ENCODE measurements at places on chromosomes 1 and 21.
A peak's percentile ranks its signal among the peaks of the same experiment; 100 is the strongest.

DNA sequence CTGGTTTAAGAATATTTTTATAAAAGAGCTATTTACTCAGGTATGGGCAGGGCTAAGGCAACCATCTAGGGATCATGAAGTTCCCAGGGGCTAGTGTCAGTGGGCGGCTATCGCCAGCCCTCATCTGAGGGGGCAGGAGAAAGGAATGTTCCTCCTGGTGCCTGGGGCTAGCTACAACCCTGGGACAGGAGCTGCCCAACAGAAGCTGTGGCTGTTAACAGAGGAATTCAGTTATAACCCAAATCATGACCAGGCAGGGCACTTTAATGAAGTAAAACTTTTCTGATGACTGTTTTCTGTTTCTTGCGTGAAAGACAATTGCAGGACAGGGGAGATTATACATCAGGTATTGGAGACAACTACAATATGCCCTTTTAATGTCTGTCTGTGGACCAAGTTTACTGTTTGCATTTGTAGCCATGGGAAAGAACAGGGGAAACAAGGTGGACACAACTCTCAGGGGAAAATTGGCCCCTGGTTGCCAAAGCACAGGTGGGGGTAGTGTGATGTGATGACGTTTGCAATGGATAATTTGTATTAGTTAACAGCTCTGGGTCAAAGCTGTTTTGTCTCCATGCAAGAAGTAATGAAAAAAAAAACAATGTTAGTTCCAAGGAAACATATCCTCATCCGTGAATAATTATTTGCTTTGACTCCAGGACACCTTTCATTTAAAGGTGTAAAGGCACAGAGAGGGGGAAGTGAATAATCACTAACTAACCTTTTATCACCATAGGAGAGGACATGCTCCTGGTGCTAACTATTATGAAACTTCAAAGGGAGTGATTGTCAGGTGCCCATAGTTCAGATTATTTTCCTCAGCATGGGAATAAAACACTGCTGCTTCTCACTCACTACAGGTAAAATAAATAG lies 105.2 kb downstream of the TSEN15 start:
- DNase-seq: no peak

- no peak for DNase-seq
Observed at GRCh38 chr21:20639026-20639425, 359.2 kb upstream of the NCAM2 start.

DNA sequence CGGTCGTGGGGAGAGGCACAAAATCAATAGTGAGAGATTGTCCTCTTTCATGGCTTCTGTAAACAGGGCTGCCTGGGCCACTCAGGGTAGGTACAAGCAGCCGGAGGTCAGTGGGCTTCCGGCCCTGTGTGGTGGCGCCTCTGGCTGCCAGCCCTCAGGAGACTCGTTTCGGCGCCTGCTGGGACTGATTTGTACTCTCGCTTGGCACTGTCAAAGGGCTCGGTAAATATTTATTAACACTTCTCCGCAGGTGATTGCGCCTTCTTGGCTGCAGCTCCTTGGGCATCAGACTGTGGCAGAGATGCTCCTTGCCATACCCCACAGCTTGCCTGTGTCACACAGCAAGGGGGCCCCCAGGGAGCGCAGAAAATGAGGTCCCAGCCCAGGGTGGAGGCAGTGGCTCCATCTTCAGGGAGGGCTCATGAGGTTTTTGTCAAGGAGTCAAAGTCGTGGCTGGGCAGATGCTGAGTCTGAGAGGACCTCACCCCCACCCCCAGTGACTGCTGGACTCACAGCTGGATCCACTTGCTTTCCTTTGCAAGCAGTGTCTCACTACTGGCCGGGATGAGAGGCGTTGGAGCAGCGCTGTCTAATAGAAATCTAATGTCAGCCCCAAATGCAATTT lies 262.5 kb downstream of the GRIK3 start:
- DNase-seq: no peak

GRCh38 chr1:181818943-181819342 lies 242.6 kb downstream of the ZNF648 start:
- DNase-seq: no peak

DNA sequence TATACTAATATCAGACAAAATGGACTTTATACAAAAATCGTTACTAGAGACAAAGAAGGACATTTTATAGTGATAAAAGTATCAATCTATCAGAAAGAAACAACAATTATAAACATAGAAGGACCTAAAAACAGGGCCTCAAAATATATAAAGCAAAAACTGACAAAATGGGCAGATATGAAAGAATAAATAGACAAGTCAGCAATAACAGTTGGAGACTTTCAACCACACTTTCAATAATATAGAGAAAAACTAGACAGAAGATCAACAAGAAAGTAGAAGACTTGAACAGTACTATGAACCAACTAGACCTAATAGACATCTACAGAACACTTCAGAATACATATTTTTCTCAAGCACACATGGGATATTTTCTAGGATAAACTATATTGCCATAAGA lies 52.4 kb downstream of the MIS18A start:
- no peak for DNase-seq

GRCh38 chr21:27425574-27425973 lies 458.7 kb upstream of the ADAMTS5 start:
- no peak for DNase-seq

- no peak for DNase-seq
Observed at GRCh38 chr1:215166886-215167285, 84.3 kb downstream of the KCNK2 start.

GRCh38 chr21:44286086-44286715 lies 525 bp downstream of the AIRE start:
- no peak for DNase-seq

DNA sequence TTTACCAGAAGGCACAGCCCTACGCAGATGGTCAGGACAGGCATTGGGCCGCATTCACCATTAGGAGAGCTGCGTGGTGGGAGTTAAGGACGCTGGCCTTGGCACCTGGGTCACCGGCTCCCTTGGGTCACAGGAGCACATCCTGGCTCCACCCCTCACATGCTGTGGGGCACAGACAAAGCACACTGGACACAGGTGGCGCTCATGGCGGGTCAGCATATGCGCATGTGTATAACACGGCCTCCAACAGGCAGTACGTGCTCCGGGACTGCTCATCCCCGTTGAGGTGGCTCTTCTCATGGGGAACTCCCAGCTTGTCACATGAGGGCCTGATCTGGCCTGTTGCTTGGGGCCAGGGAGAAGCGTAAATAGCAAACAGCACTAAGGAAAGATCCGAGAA lies 25.0 kb downstream of the PGBD5 start:
- DNase-seq: no peak

GRCh38 chr1:244330318-244330625 lies 121.4 kb downstream of the ADSS2 start:
- DNase-seq: no peak

DNA sequence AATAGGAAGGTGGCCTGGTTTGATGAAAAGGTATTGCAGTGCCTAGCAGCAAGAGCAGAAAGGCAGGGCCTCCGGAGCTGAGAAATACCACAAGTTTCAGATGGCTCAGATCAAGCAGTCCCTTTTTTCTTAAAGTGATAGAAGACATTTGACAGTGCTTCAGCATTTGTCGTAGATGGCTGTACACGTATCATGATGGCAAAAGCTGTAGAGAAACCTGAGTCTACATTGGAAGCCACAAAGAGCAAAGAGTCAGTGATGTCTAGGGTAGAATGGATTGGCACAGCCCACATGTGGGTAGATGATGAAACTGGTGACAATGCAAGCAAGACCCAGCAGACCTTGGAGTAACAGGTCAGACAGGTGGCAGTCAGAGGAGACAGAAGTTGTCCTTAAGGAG lies 101.3 kb upstream of the ARTN start:
- peak; percentile 24 for DNase-seq

DNA sequence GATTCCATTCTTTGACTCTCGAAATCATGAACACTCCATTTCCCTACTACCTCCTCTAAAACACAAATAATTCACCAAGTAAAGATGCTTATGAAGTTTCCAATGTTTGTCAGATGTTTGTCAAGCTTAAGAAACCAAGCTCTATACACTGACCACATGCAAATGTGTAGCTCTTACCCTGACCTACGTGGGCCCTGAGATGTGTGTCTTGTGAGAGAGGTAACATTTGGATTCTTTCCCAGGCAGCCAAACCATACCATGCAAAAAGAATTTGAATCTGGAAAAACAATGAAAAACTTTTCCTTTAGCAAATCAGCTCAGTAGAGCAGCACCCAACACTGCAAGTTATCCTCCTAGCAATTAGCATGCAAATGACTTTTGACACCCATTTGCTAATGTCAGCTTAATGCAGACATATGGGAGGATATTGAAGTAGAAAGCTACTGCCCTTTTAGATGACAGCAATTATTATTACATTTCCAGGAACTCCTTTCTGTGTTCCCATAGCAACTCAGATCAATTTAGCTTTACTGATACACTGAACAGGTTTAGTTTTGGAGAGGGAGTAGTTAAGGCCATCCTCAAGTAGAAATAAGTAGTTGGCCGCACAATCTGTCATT lies 83.2 kb upstream of the RGS4 start:
- no peak for DNase-seq

DNA sequence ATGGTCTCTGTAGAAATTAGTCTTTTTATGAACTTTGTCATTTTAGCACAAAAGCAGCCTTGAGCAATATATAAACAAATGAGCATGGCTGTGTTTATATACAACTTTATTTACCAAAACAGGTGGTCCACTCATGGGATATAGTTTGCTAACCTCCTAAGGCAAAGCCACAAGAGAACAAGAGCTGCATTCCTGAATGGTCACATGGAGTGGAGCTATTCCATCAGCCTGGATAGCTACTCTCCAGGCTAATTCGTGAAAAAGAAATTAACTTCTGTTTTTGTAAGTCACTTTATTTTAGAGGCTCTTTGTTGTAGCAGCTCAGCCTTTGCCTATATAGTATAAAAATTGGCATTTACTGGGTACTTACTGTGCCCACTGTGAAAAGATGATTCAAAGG lies 163.3 kb upstream of the FAM78B start:
- DNase-seq: no peak

DNA sequence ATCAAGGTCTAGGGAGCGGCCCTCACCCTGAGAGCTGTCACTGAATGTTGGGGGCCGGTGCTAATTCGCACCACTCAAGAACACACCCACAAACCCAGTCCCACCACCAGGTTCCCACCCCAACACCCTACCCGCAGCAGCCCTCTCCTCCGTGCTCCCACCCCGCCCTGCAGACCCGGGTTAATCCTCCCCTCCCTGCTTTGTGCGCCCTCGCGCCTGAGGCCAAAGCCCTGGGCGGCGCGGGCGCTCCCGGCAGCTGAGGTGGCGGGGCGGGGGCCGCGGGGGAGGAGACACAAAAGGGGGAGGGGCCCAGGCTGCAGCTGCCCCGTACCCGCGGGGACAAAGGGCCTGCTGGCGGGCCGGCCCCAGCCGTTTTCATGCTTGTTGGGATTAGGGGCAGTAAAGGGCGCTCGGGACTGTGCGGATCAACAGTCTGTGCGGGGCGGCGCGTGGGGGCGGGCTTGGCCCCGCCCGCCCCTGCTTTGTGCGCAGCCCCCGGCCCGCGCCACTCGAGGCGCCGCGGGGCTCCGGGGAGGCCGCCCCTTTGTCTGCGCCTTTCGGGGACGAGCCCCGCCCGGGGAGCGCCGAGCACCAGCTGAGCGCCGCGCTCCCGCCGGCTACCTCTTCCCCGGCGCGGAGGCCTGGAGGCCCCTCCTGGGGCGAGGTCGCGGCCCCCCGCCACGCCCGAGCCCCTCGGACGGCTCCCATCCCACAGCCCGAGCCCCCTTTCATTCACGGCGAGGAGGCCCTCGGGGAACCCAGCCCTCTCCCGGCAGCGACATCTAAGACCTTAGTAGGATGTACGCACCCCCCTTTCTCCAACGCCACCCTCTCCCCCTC lies 10.9 kb downstream of the C1orf216 start:
- DNase-seq: no peak

DNA sequence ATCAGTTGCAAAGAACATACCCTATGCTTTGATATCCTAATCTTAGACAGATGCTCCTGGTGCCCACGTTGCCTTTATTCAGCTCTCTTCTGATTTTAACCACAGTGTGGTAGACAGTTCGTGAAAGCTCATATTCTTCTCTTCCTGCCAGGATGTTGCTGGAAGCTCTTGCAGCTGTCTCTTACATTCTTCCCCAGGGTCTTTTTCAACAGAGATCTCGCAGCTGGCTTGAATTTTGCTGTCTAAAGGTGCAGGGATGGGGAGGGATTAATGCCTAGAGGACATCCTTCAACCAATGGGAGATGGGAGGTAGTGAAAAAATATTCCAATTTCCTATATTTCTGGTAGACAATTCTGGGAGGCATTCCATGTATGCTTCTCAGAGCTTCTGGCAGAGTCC lies 150.0 kb upstream of the APP start:
- no peak for DNase-seq

- DNase-seq: no peak
Observed at GRCh38 chr1:40092706-40093639, 4.1 kb downstream of the PPT1 start.

DNA sequence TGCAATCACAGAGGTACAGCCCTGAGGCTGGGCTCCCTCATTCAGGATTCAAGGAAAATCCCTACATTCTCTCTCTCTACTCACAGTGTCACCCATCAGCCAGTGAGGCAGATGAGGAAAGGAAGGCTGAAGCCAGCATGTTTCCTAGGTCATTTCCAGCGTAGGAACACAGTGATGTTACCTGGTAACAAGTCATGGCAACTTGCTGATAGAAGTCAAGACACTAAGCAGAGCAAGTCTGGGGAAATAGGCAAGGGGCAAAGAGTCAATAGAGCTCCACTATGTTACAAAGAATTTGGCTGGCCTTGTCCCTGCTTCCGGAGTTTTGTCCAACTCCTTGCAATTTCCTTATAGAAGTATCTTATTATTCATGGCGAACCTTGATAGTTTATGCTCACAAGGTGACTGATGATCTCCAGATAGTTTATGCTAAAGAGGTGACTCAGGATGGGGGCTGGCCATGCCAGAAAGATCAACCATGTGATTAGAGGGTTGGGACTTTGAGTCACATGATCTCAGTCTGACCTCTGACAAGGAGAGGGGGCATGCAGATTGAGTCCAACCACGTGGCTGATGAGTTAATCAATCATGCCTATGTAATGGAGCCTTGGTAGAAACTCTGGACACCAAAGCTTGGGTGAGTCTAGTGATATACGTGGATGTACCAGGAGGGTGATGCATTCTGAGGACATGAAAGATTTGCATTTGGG lies 51.1 kb downstream of the SUSD4 start:
- DNase-seq: no peak

GRCh38 chr1:46406881-46407608 lies 12.9 kb downstream of the FAAH start:
- no peak for DNase-seq

DNA sequence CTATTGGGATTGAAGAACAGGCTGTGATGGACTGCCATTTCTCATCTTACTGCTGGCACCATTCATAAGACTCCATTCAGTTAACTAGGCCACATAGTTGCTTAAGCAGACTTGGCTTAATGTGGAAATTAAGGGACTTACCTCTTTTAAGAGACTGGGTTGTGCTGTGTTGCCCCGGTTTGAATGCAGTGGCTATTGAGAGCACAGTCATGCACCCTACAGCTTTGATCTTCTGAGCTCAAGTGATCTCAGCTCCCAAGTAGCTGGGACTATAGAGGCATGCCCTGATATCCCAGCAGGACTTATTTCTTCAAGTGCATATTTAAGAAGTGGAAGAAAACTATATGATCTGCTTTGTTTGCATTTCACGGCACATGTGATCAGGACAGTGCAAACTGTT lies 181.1 kb downstream of the RASAL2 start:
- DNase-seq: no peak

- DNase-seq: no peak
Observed at GRCh38 chr1:65213271-65214023, 65.4 kb downstream of the AK4 start.

- no peak for DNase-seq
Observed at GRCh38 chr1:162596514-162597170, 35.1 kb downstream of the UAP1 start.

All from NAMALWA (cell line).